ENCODE measurements at places on chromosomes 2 and 18. TPM values are rescaled to one million over a fixed set of nuclear protein-coding genes. Genes with fewer than 3 reads are reported as not detected.

DNA sequence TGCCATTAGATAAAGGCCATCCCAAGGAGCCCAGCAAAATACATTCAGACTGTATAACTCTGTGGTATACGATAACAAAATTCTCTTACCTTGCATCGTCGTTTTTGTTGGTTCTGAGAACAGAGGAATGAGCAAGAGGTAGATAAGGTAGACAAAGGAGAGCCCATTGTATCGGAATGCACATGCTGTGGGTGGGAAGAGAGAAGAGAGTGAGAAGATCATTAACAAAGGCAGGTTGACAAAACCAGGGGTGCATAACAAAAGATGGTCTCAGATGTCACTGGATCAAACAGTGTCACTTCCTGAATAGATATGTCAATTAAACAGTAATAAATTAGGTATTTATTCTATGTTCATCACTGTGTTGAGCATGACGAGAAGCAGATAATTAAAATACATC, 83.3 kb downstream of the PIEZO2 start:
- peak; percentile 67 for DNase-seq

GRCh38 chr2:170396799-170397459, 219.0 kb downstream of the MYO3B start:
- DNase-seq: peak; percentile 30

DNA sequence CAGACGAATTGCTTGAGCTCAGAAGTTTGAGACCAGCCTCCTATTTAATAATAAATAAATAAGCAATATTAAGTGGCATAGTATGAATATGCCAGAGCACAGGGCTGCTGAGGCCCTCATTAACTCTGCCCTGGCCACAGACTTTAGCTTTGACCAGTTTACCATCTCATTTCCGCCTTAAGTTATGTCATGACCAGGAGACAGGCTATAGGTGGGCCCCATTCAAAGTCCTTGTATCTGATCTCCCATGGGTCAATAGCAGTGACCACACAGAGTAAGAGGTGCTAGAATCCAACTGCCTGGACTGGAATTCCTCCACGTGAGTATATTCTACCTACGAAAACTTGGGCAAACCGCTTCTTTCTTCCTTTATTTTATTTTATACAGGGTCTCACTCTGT, 13.4 kb upstream of the ASXL2 start:
- DNase-seq: no peak

DYNC2LI1 gene
- 5.7 TPM for total RNA-seq

CRYBA2 gene
- not detected for total RNA-seq

DNA sequence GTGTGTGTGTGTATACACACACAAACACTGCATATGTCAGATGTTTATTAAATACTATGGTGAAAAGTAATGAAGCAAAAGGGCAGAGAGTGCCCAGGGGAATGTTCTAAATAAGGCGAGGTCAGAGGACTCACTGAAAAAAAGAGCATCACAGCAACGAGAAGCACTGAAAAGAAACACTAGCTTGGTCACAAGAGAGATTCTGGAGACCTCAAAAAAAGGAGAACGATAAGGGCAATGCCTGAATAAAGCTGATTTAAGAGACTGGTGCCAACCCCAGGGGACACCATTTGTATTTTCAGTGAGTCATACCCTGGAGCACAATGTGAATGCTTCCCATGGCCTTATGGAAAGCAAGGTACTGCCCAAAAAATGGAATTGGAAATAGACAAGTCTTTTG, 14.5 kb downstream of the SLC40A1 start:
- DNase-seq: no peak

GRCh38 chr2:145724311-145724898, 1204.5 kb upstream of the ZEB2 start:
- DNase-seq: no peak

GRCh38 chr2:160068906-160069305, 6.5 kb upstream of the PLA2R1 start:
- DNase-seq: peak; percentile 43

NTSR2 gene
- not detected for total RNA-seq

DNA sequence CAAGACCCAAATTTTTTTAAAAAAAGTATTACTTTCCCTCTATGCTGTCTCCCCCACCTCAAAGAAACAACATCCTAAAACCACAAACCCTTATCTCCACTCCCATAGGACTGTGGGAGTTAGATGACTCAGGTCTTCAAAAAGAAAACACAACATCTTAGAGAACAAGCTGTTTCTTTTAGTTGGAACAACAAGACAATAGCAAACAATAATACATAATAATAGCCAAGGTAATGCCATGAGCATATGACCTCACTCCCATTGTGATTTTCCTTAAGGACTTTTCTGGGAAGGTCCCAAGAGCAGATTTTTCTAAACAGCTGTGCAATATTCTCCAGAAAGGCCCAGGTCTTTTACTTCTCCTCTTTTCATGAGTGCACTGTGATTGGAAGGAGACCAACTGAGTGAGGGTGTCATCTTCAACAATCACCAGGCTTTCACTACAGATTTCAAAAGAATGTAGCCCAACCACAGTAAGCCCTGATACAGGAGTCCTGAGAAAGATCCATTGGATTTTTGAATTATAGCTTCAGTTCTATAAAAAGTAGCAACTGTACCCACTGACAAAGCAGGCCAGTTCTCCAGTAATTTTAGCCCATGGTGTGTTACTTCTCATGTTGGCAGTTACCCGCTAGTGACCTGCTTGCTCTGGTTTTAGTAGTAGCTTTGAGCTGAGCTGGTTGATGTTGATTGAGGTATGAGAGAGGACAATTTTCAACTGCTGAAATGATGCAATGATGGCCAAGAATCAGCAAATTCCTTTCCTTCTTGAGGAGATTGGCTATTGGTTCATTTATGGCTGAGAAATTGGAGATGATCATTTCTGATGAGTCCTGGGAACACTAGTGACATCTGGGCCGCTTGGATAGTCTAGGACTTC, 144.5 kb upstream of the TCF4 start:
- DNase-seq: no peak

- no peak for DNase-seq
Measured at GRCh38 chr2:73142937-73143336, 30.2 kb upstream of the RAB11FIP5 start.

GRCh38 chr2:12506846-12507245, 209.9 kb upstream of the TRIB2 start:
- no peak for DNase-seq

- no peak for DNase-seq
Measured at GRCh38 chr2:127015106-127015910, 91.6 kb downstream of the BIN1 start.

GRCh38 chr2:201969938-201970785, 63.5 kb upstream of the FZD7 start:
- DNase-seq: no peak

DNA sequence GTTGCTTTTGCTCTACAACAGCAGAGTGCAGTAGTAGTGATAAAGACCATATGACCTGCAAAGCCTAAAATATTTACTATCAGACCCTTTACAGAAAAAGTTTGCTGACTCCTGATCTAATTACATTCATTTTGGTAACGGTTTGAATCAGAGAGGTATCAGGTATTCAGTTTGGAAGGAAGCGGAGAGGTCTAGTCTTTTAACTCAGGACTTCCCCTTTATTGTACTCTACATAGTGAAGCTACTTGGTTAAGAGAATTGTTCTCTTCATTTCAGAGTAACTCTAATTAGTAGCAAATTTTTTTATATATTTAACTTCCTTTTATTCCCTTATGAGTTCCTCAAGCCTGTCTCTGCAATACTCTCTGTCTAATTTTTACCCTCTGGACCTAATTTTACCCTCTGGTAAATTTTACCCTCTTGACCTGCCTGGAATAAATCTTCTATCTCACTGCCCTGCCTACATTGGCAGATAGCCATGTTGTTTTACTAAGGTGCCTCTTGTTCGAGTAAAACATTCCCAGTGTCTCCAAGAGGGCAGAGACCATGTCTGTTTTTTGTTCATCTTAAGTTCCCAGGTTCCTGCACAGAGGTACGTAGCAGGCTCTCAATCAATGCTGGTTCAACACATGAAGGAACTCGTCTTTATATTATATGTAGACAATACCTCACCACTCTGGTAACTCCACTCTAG, 170.6 kb downstream of the DNAH6 start:
- DNase-seq: no peak

DNA sequence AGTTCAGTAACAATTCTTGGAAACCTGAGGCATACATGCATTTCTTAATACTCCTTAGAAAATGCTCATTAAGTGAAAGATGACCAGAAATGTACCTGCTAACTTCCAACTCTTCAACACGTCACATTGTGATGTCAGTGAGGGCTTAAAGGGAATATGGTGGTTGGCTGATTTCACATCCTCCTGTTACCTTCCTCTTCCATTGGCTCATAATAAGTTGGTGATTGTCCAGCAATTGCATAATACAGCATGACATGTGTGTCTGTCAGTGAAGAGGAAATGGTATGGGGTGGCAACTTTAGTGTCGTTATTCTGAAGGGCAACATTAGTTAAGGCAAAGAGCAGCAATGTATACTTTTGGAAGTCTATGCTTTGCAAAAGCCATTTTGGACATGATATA, 26.0 kb downstream of the PLEK start:
- DNase-seq: no peak

- peak; percentile 33 for DNase-seq
Measured at GRCh38 chr2:224363281-224363680, 38.6 kb downstream of the FAM124B start.

GRCh38 chr2:28962505-28962904, 18.6 kb upstream of the TOGARAM2 start:
- no peak for DNase-seq

GRCh38 chr2:145674705-145675104, 1154.8 kb upstream of the ZEB2 start:
- no peak for DNase-seq

- peak; percentile 92 for DNase-seq
Measured at GRCh38 chr2:36965751-36966369, 476 bp downstream of the STRN start.

- DNase-seq: no peak
Measured at GRCh38 chr18:76905821-76906220, 83.5 kb downstream of the ZNF236 start.

- peak; percentile 87 for DNase-seq
Measured at GRCh38 chr2:224038049-224038829, 847 bp downstream of the SERPINE2 start.

DNA sequence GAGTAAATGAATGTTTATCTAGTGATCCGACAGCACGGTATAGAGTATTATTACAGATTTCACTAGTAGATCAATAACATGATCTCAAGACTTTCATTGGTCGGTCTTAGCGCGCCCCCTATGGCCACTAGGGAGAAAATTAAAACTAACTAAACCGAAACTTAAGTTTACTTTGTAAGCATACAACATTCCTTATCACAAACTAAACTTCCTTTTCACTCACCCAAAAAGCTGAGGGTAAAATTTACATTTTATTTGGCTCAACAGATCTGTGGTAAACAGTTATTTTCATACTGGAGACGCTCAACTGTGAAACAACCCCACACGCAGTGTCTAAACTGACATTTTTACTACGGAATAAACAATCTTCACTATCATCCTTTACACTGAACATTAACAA, 215.6 kb upstream of the MAP2 start:
- peak; percentile 75 for DNase-seq

APLF gene
- total RNA-seq: 6.6 TPM

DNA sequence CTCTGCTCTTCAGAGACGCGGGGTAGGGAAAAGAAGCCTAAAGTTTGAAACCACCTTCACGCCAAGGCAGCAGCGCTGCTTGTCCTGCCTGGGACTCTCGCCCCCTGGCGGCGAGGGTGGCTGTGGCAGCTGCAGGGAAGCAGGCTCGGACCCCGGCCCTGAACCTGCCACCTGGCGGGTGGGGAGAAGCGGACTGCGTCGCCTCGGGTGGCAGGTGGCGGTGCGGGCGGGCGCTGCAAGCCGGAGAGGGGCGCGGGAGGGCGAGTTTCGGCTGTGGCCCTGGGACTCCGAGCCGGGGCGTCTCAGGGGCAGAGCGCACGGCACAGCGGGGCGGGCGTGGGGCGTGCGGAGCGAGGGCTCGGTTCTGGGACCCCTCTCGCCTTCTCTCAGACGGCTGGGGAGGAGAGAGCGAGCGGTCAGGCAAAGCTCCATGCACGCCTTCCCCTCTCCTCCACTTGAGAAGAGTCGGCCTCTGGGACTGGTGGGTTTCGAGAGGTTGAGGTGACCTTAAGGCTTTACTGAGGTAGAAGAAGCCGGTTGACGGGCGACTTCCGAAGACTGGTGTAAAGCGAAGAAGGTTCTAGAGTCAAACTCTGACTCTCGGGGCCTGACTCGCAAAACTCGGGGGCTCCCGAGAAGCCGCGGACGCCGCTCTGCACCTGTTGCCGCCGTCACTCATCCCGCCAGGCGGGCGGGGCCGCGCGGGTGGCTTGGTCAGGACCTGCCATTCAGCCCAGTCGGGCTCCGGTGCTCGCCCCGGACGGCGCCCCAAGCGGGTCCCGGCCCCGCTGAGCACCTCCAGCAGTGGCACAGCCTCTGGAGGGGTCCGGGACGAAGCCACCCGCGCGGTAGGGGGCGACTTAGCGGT, 1.1 kb upstream of the BOLL start:
- peak; percentile 94 for DNase-seq

DNA sequence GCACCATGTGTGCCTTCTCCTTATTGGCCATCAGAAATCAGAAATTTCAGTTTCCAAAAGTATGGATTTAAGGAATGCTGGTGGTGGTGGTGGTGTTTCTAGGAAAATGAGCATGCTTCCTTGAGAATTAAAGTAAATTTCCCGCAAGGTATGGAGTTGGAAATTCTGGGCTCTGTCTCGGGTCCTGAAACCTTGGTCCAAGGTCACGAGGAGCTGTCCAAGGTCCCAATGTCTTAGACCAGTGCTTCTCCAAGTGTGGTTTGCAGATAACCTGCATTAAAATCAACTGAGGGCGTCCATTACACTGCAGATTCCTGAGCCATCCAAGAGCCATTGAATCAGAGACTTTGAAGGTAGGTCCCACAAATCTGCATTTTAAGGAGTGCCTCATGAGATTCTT, 210.9 kb upstream of the PKDCC start:
- peak; percentile 91 for DNase-seq

TRIB2 gene
- total RNA-seq: 109 TPM

MC2R gene
- not detected for total RNA-seq

UGT1A10 gene
- 0.23 TPM for total RNA-seq

GRCh38 chr2:64789466-64790320, 136.0 kb upstream of the SERTAD2 start:
- no peak for DNase-seq

PROKR1 gene
- 5.2 TPM for total RNA-seq

CAPG gene
- 75.2 TPM for total RNA-seq

GPR35 gene
- total RNA-seq: 0.39 TPM

GRCh38 chr2:197312186-197312585, 1.6 kb upstream of the ANKRD44 start:
- DNase-seq: no peak

NEUROD1 gene
- not detected for total RNA-seq

DHRS9 gene
- total RNA-seq: not detected

- no peak for DNase-seq
Measured at GRCh38 chr2:97966545-97967215, 29.1 kb downstream of the TMEM131 start.

TDRD15 gene
- total RNA-seq: 0.07 TPM

DNA sequence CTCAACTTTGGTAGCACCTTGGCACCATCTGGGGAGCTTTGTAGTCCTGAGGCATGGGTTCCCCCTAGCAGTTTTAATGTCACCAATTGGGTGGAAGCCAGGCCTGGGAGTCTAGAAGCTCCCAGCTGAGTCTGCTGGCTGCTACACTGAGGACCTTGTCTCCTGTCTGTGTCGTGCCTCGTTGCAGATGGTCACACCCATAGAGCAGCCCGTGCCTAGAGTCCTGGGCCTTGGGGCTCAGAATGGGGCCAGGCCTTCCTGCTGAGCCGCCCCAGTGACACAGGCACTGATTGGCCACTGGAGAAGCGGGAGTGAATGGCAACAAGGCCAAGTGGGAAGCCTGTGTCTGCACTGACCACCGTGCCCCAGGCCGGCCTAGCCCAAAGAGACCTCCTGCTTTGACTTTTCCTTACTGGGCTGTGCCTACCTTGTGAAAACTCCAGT, 113.2 kb downstream of the SH3RF3 start:
- DNase-seq: no peak

GRCh38 chr2:146916914-146917313, 927.9 kb upstream of the ACVR2A start:
- DNase-seq: no peak

All from GM23338 (cell line).